Uterine smooth muscle cell (primary cell): ENCODE measurements at places on chromosomes 2 and 18. TPM values are rescaled to one million over a fixed set of nuclear protein-coding genes. Genes with fewer than 3 reads are reported as not detected.

ALK gene
- under 0.01 TPM in 1 of 2 replicates, not detected in the other for total RNA-seq

ELOA2 gene
- total RNA-seq: not detected in 2 replicates

COLEC11 gene
- under 0.01 TPM in 1 of 2 replicates, not detected in the other for total RNA-seq

GALNT5 gene
- 1.8 and 7.2 TPM in 2 replicates for total RNA-seq

TGFA gene
- not detected in 2 replicates for total RNA-seq

DSG4 gene
- not detected in 2 replicates for total RNA-seq

REG3A gene
- total RNA-seq: not detected in 2 replicates

DSC3 gene
- 0.12 and 0.22 TPM in 2 replicates for total RNA-seq

RIT2 gene
- total RNA-seq: not detected in 2 replicates

EGR4 gene
- not detected in 2 replicates for total RNA-seq

GRB14 gene
- 0.89 and 1.00 TPM in 2 replicates for total RNA-seq

NTSR2 gene
- total RNA-seq: not detected in 2 replicates

C2orf80 gene
- not detected in 2 replicates for total RNA-seq

LDLRAD4 gene
- 0.22 and 1.1 TPM in 2 replicates for total RNA-seq
